ENCODE measurements at places on chromosomes 6 and 20.

GRCh38 chr6:144654506-144654905 lies 369.4 kb downstream of the UTRN start:
- no peak for DNase-seq

GRCh38 chr6:5045416-5045815 lies 39.7 kb upstream of the PPP1R3G start:
- DNase-seq: no peak

GRCh38 chr6:142844065-142844755 lies 100.8 kb downstream of the HIVEP2 start:
- DNase-seq: no peak

GRCh38 chr6:121354764-121355163 lies 20.5 kb upstream of the TBC1D32 start:
- no peak for DNase-seq

DNA sequence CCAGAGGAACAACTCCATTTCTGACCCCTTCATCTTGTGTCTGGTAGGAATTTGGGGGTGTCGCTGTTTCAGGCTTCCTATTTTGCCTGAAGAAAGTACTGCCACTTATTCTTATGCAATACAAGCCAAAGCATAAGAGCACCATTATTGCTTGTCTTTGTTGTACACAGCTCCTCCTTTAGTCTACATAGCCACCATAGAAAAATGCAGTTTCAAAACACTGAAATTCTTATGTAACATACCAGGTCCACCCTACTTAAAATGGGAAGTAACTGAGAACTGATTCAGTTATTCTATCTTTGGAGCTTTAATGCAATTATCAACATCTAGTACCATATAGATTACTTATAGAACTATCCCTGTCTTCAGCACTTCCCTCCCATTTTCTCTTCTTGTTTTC lies 255.5 kb downstream of the ARHGAP18 start:
- DNase-seq: no peak

- DNase-seq: no peak
Measured at GRCh38 chr6:42173101-42173500, at the start of gene GUCA1A. Gene GUCA1A (plus strand): TSS chr6:42173364. CDS start chr6:42173614, 250 bp downstream.

DNA sequence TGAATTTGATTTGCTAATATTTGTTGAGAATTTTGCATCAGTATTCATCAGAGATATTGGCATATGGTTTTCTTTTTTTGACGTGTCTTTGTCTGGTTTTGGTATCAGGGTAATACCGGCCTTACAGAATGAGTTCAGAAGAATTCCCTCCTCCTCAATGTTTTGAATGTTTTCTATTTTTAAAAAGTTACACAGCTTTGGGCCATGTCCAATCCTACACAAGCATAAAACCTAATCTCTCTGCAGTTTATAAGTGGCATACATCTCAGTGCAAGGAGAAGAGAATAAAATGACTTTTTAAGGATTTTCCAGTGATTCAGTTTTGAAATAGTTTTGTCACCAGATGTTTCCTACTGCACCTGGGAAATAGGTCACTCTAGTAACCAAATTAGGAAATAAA lies 185.5 kb downstream of the COL12A1 start:
- DNase-seq: no peak

DNA sequence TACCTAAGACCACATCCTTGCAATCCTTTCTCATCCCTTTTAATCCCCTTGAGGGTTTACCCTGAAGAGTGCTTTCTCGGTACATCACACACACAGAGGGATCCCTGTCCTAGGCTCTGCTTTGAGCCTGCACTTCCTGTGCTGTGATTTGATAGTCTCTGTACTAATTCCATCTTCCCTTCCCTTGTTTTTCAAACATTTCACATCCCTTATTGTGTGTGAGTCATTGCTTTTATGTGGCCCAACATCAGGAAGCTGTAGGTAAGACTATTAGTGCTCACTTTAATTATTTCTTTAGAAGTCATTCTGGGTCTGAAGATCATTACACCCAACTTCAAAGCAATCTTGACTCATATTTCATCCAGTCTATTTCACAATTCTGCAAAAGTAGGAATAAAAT lies 57.2 kb upstream of the ANKEF1 start:
- no peak for DNase-seq

- DNase-seq: no peak
Measured at GRCh38 chr6:152004036-152004566, 196.6 kb downstream of the ESR1 start.
